Effector memory CD4-positive, alpha-beta T cell (primary cell): ENCODE measurements at places on chromosomes 7 and 10.

GRCh38 chr10:124362568-124362967 is 56.2 kb downstream of the OAT start:
- H3K4me3 ChIP-seq = no peak overlapping the region
- no peaks in the 10 kb centered on the region for H3K36me3 ChIP-seq
- H3K27me3 ChIP-seq = no peaks in the 10 kb centered on the region
- no peak for DNase-seq
- no peaks in the 10 kb centered on the region for H3K4me1 ChIP-seq
- no peak overlapping the region for H3K27ac ChIP-seq

GRCh38 chr10:86443069-86443468 is 76.5 kb upstream of the GRID1 start:
- no peaks in the 10 kb centered on the region for H3K4me1 ChIP-seq
- H3K36me3 ChIP-seq = peaks cover 70% of the 10 kb centered on the region
- no peak for DNase-seq
- no peaks in the 10 kb centered on the region for H3K27me3 ChIP-seq
- H3K27ac ChIP-seq = no peak overlapping the region
- H3K4me3 ChIP-seq = no peak overlapping the region

- no peaks in the 10 kb centered on the region for H3K27me3 ChIP-seq
- DNase-seq = no peak
- H3K4me1 ChIP-seq = no peaks in the 10 kb centered on the region
- no peak overlapping the region for H3K4me3 ChIP-seq
- no peaks in the 10 kb centered on the region for H3K36me3 ChIP-seq
- no peak overlapping the region for H3K27ac ChIP-seq
Observed at GRCh38 chr10:108629834-108630233, 1293.5 kb downstream of the XPNPEP1 start.

- H3K27ac ChIP-seq = no peak overlapping the region
- H3K4me1 ChIP-seq = no peaks in the 10 kb centered on the region
- no peaks in the 10 kb centered on the region for H3K36me3 ChIP-seq
- no peaks in the 10 kb centered on the region for H3K27me3 ChIP-seq
Observed at GRCh38 chr7:11208883-11209465, 235.3 kb downstream of the PHF14 start.

DNA sequence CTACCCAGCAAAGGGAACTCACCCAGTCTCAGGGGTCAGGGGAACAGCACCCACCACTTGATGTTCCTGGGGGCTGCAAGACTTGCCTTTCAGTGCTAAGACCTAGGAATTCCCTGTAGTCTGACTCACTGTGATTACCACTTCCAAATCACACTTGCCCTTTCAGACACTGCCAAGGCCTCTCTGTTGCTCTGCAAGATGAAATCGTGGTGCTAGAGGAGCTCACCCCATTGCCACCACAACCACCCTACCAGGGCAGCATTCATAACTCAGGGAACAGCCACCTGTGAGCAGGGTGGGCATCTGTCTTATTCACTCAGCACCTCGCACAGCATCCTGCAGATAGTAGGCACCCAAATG is 36.5 kb downstream of the XPNPEP1 start:
- no peaks in the 10 kb centered on the region for H3K4me1 ChIP-seq
- no peak for DNase-seq
- no peak overlapping the region for H3K27ac ChIP-seq
- peaks cover 65% of the 10 kb centered on the region for H3K36me3 ChIP-seq
- no peaks in the 10 kb centered on the region for H3K27me3 ChIP-seq
